ENCODE measurements at places on chromosomes 1 and 21.

- DNase-seq = no peak
These were observed 121.7 kb upstream of the KIAA0040 start for GRCh38 chr1:175314300-175314699.

DNA sequence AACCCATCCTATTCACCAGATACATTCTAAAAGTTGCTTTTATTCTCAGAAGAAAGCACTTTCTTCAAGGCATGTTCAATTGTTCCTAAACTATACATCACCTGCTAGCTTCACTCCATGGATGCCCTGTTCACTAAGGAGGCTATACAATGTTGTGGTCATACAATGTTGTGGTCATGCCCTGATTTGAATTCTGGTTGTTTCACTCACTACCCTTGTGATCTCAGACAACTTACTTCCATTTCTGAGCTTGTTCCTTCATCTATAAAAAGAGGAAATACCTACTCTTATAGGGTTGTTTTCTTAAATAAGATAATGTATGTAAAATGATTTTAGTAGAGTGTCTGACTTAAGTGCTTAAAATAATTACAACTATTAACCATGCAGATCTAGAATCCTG is 19.7 kb downstream of the EDEM3 start:
- no peak for DNase-seq

DNA sequence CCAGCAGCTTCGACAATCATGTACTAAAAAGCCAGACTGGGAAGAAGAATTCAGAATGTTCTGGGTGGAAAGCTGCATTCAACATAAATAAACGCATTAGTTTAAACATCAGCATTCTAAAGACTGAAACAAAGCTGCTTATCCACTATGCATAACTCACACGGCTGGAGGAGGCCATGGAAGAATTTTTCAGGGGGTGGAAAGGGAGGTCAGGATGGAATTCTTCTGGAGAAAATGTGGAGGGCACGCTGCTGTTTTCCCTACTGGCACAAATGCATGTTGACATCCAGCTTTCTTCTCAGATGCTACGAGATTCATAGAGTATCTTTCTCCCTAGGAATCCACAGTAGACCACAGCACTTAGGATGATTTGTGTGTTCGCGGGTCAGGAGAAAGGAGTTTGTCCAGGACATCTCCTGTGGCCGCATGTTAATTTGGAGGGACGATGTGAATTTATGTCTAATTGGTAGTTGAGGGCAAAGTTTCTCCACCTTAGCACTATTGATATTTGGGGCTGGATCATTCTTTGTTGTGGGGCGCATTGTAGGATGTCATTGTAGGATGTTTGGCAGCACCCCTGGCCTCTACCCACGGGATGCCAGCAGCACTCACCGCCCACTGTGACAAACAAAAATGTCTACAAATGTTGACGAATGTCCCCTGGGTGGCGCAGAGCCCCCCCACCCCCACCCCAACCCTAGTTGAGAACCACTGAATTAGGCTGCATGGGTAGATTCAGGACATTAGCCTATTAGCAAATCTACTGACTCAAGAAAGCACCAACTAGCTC is 86.5 kb upstream of the KAZN start:
- no peak for DNase-seq

DNA sequence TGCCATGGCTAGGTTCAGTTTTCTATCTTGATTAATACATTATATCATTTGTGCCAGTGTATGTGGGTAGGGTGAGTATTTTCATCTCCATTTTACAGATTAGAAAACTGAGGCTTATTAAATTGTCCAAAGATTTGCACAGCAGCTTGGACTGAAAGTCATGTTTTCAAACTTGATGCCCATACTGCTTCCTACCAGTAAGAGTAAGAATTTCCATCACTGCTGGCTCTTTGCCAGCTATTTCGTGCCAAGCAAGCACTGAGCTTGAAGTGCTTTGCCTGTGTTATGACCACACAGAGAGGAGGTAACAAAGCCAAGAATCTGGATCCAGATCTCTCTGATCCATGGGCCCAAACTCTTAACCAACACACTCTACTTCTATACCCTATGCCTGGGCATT is 295.0 kb downstream of the VAV3 start:
- DNase-seq = peak; percentile 67

- no peak for DNase-seq
These were observed 206.4 kb upstream of the RAB4A start for GRCh38 chr1:229064320-229065168.

GRCh38 chr1:66978201-66978600 is 53.4 kb downstream of the MIER1 start:
- DNase-seq = no peak

GRCh38 chr1:155499953-155500639 is 62.5 kb downstream of the ASH1L start:
- DNase-seq = no peak

DNA sequence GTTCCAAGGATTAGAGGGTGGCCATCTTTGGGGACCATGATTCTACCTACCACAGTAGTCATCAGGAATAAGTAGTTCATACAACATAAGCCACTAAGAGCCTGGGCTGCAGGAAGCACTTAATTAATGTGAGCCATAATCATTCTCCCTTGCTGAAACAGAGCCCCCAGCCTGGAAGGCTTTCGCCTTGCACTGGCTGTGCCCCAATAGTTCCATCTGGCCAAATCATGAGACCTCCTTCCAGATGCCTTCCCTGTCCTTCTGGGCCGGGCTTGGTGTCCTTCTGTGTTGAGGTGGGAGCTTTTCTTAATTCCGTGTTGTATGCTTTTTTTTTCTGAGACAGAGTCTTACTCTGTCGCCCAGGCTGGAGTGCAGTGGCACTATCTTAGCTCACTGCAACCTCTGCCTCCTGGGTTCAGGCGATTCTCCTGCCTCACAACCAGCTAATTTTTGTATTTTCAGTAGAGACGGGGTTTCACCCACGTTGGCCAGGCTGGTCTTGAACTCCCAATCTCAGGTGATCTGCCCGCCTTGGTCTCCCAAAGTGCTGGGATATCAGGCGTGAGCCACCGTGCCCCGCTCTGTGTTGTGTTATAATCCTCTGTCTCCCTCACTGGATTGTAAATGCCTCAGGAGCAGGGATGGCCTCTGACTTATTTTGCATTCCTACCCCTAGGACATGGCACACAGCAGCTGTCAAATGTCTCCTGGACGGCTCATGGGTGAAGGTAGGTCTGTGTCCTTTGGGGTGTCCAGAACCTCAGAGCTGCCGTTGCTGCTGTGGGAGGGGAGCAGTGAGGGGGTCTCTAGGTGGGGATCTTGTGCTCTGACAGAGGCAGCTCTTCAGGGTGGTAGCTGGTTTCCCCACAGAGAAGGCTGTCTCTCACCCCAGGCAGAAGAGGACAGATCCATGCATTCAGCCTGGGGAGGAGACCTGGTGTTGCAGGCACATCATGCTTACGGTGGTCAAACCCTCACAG is 10.1 kb downstream of the GNG4 start:
- DNase-seq = no peak

DNA sequence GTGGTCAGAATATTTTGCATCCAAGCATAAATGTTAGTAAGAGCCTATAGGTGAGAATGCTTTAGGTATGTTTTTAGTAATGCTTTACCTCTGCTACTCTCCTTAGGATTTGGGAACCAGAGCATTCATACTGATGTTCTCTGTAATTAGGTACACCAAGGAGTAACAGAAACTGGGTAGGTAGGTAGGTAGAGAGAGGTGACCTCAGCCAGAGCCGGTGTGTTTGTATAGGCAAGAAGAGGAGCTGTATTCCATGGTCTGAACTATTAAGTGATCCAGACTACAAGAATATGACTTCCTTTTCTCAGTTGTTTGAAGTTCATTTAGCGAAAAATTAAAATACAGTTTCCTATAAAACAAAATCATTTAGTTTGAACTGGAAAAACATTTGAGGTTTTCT is 108.5 kb downstream of the SDCCAG8 start:
- DNase-seq = no peak

DNA sequence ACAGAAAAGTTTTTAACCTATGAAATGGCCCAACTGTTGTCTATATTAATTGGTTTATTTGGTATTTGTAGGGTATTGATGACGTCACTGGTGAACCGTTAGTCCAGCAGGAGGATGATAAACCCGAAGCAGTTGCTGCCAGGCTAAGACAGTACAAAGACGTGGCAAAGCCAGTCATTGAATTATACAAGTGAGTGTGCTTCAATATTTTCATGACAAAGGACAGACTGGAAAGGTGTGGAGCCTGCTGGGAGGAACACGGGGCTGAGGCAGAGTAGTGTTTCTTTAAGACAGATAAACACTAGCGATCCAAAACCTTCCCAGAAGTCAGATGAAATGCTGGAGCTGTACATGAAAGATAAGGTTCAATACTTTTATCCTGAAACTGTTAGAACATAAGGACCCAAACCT is 76.7 kb downstream of the AK4 start:
- DNase-seq = no peak

DNA sequence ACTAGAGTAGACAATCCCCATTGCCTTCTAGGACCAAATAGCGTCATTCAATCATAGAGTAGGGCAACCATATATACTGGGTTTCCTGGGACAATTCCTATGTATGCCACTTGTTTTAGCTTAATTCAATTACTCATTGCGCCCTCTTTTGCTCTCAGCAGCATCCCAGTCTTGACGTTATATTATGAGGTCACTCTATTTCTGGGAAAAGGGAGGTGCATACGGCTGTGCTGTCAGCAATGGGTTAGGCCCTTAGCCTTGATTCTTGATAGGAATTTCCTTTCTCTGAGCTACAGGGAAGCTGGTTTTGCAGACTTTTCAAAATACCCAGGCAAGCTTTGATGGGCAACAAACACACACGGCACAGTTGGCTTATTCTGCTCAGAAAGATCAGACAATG is 4.4 kb upstream of the KAZN start:
- no peak for DNase-seq

DNA sequence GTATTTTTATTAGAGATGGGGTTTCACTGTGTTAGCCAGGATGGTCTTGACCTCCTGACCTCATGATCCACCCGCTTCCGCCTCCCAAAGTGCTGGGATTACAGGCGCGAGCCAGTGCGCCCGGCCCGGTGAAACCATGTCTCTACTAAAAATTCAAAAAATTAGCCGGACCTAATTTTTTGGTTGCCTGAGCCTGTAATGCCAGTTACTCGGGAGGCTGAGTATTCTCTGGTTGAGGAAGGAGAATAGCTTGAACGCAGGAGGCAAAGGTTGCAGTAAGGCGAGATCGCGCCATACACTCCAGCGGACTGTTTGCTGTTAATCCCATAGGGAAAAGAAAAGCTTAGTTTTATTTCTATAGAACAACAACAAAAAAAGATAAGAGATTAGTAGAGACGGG is 29.9 kb upstream of the HJV start:
- DNase-seq = no peak

DNA sequence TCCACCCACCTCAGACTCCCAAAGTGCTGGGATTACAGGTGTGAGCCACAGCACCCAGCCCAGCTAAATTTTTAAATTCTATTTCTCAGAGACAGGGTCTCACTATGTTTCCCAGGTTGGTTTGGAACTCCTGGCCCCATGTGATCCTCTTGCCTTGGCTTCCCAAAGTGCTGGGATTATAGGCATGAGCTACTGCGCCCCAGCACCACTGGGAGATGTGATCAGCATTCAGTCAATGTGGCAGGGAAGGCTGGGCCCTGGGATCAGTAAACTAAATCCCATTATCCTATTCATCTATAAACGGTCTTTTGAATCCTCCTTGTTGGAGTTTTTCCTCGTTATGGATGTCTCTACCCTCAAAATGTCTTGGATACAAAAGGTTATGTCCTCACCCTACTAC is 113.5 kb downstream of the PGBD5 start:
- DNase-seq = no peak

DNA sequence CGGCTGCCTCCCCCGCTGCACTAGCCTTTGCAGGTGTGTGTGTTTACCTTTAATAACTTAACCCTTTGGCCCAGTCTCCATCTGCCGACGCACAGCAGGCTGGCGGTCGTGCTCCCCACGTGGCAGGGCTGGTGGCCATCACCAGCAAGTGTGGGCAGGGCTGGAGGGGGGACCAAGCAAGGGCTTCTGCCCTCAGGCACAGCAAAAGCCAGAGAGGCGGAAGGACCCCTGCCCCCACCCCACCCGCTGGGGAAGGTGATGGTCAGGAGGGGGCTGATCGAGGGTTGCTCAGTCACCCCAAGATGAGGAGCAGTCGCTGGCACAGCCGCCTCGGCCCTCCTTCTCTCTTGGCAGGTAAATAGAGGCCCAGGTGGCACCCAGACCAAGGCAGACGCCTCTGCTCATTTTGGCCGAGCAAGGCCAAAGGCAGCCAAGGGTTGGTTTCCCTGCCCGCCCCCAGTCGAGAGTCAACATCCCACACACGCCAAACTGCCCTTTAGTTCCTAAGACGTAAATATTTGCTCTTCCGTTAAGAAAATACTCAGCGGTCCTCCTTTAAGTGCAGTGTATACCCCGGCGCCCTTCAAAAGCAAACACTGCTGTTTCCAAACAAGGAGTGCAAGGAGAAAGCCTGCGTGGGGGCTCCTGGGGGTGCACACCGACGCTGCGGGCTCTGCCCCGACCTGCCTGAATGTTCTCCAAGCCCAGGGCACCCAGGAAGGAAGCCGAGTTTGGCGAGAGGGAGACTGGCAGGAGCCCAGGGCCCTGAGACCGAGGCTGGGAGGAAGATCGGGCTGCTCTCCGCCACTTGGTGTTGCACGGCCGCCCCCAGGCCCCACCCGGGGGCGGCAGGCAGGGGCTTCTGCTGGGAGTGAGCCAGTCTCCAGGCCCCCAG is 82.7 kb downstream of the SIK1 start:
- no peak for DNase-seq

DNA sequence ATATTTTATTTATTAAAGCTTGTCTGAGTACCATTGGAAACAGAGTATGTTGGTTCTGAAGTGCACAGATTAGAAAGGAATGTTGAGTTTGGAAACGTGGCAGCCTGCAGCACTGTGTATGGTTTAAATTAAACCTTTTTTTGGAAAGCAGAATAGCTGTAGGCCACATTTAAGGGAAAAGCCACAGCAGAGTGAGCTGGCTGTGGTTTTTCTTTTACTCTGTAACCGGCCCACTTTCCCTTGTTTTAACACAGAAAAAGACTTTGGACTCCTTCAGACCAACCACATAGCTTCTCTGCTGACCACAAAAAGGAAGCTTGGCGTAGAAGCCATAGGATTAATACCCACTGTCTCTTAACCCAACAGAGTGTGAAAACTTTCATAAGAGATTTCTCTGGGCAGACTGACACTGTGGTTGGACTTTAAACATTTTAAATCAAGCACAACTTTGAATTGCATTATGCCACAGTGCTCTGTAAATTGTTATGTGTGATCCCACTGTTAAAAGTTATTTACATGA is 75.2 kb downstream of the NFIA start:
- DNase-seq = no peak

- DNase-seq = no peak
These were observed 42.4 kb downstream of the CHD5 start for GRCh38 chr1:6137758-6138157.

GRCh38 chr1:158286941-158287346 is 2.8 kb upstream of the CD1C start:
- no peak for DNase-seq

- DNase-seq = no peak
These were observed 5.5 kb upstream of the RGS21 start for GRCh38 chr1:192311281-192311680.

DNA sequence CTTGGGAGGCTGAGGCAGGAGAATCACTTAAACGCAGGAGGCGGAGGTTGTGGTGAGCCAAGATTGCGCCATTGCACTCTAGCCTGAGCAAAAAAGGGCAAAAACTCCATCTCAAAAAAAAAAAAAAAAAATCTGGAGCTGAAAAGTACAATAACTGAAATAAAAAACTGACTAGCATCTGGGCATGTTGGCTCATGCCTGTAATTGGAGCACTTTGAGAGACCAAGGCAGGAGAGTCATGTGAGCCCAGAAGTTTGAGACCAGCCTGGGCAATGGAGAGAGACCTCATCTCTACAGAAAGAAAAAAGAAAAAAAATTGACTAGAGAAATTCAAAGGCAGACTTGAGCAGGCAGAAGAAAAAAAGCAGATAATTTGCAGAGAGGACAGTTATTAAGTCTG is 18.1 kb downstream of the CLDN19 start:
- no peak for DNase-seq

- peak; percentile 35 for DNase-seq
These were observed at the start of gene PLEKHA6 for GRCh38 chr1:204359474-204360255. Gene PLEKHA6, minus strand, starts transcription at chr1:204359929. Its CDS starts 86,202 bp downstream, at chr1:204273727.
